CD4-positive, alpha-beta T cell (primary cell): ENCODE measurements at places on chromosomes 3 and 15.
A peak's percentile ranks its signal among the peaks of the same experiment; 100 is the strongest.

DNA sequence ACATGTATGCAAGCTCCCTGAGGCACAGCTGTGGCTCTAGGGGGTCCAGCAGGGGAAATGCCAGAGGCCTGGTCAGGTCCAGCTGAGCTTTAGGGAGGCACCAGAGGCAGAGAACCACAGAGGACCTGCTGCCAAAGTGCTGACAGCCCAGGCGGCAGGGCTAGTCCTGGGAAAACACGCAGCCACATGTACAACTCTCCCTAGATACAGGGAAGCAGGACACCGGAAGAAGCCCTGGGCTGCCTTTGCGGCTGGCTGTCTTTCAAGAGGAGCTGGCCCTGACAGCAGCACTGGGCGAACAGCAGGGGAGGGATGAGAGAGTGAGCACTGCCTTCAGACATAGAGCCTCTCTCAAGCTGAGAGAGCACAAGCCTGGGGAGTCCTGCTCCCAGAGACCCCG lies 40.7 kb downstream of the RFT1 start:
- no peaks in the 10 kb centered on the region for H3K27me3 ChIP-seq
- no peak overlapping the region for H3K27ac ChIP-seq
- no peak overlapping the region for H3K4me3 ChIP-seq

DNA sequence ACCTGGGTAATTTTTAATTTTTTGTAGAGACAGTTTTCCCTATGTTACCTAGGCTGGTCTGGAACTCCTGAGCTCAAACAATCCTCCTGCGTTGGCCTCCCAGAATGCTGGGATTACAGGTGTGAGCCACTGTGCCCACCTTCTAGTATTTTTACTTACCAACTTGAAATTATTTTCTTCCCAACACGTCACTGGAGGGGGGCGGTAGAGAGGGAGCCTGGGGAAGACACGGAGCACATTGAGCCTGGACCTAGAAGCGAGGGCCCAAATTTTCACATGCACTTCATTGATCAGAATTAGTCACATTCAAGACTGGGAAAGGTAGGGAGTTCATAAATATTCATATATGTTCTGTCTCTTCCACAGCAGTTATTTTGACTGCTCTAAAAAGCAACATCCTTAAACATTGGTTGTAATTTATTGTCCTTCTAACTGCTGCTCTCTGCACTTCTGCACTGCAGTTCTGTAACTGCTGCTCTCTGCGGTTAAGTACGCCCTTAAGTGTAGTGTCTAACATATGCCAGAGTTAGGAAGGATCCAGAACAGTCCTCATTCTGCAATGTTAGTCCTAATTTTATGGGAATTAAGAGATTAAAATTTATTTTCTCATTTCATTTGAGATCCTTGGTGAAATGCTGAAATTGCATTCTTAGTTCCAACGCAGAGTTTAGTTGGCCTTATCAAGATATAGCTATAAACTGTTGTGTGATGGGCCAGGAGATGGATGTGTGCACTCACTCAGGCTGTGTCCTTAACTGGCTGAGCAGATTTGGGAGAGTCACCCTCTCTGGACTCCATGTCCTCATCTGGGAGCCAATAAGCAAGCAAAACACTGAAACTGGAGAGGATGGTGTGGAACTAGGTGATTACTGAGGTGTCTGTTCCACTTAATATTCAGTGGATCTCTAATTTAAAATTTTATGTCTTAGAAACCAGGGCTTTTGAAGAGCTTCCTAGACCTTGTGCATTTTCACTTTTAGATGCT lies 98.2 kb downstream of the STRIT1 start:
- no peaks in the 10 kb centered on the region for H3K4me1 ChIP-seq
- no peaks in the 10 kb centered on the region for H3K36me3 ChIP-seq
- no peaks in the 10 kb centered on the region for H3K27me3 ChIP-seq
- no peak overlapping the region for H3K27ac ChIP-seq
- no peak overlapping the region for H3K4me3 ChIP-seq
- DNase-seq = no peak

DNA sequence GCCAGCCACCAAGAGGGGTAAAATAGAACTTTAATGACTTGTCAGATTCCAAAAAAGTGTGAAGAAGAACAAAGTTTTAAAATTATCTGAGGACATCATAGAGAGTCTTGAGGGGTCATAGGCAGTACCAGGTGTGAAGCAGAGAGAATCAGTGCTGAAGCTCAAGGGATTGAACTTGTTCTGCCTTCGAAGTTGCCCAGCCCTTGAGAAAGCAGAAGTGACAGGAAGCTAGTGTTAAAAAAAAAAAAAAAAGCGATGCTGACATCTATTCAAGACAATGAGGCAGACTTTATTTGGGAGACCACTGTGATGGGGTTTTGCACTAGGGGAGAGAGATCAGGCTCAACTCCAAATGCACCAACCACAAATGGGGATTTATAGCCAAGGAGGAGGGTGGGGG lies 21.8 kb downstream of the FBXO22 start:
- peaks cover 28% of the 10 kb centered on the region for H3K36me3 ChIP-seq
- H3K4me3 ChIP-seq = no peak overlapping the region
- H3K27ac ChIP-seq = no peak overlapping the region
- no peak for DNase-seq
- H3K27me3 ChIP-seq = no peaks in the 10 kb centered on the region

DNA sequence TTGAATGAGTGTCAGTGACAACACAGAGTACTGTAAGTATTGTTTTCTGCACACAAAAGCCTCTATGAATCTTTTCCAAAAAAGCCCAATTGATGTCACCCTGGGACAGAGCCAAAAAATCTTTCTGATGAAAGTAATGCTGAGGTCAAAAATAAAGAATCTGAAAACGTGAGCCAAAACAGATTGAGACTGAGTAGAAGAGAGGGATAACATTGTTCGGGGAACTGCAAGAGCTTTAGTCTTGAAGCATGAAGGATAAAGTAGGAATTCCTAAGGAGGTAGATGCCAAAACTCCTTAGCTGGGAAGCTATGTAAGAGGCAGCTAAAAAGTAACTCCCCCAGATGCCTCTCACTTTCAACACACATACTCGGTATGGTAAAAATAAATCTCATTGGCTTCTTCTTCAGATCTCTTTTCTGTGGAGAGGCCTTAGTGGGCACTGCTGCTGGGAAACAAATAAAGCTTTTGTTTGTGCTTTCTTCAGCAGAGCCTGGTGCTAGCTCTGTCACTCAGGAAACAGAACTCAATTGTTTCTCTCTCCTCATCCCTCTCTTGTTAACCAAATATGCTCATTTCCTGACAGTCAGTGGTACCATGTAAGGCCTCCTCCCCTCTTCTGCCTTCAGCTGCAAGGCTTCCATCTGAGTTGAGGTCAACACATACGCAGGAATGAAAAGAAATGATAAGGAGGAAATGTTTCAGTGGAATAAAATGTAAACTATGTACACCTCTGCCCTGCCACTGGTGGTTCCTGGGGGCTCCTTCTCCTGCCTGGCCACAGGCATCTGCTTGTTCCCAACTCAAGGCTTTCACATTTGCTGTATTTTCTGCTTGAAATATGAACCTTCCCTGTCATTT lies 58.1 kb downstream of the CD200 start:
- DNase-seq = no peak
- H3K27ac ChIP-seq = no peak overlapping the region
- peaks cover 10% of the 10 kb centered on the region for H3K4me1 ChIP-seq
- no peak overlapping the region for H3K4me3 ChIP-seq
- no peaks in the 10 kb centered on the region for H3K27me3 ChIP-seq

- no peak overlapping the region for H3K27ac ChIP-seq
- no peaks in the 10 kb centered on the region for H3K27me3 ChIP-seq
- H3K4me3 ChIP-seq = no peak overlapping the region
Observed at GRCh38 chr3:30282154-30282696, 324.2 kb upstream of the TGFBR2 start.

DNA sequence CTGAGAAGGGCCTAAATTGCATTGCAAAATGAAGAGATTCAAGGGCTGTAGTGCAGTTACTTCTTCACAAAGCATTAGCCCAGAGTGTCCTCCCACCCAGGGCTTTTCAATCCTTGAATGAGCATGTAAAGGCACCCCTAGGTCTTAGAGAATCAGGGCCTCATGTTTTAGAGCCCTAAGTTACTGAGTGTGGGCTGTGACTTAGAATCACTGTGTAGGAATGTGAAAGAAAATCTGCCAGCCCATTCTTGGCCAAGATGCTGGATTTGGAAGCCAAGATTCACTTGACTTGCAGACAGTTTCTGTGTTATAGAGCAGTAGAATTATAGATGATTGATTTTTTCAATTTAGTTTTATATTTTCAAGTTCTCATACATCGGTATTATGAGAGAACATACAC lies 153.2 kb downstream of the MYRIP start:
- no peaks in the 10 kb centered on the region for H3K27me3 ChIP-seq
- H3K4me3 ChIP-seq = no peak overlapping the region
- no peak overlapping the region for H3K27ac ChIP-seq
- H3K4me1 ChIP-seq = no peaks in the 10 kb centered on the region
- H3K36me3 ChIP-seq = no peaks in the 10 kb centered on the region
- DNase-seq = no peak

GRCh38 chr3:149417174-149417573 lies 39.7 kb upstream of the TM4SF1 start:
- no peak for DNase-seq
- no peaks in the 10 kb centered on the region for H3K36me3 ChIP-seq
- H3K27me3 ChIP-seq = no peaks in the 10 kb centered on the region
- no peak overlapping the region for H3K4me3 ChIP-seq

- no peaks in the 10 kb centered on the region for H3K4me1 ChIP-seq
- peaks cover 2% of the 10 kb centered on the region for H3K27me3 ChIP-seq
- H3K36me3 ChIP-seq = no peaks in the 10 kb centered on the region
- H3K4me3 ChIP-seq = no peak overlapping the region
- no peak overlapping the region for H3K27ac ChIP-seq
Observed at GRCh38 chr3:58603606-58604005, 26.4 kb upstream of the FAM107A start.

GRCh38 chr3:141798448-141798845 lies 35.2 kb downstream of the GRK7 start:
- DNase-seq = no peak
- H3K4me3 ChIP-seq = peak overlapping the region; percentile 53
- no peaks in the 10 kb centered on the region for H3K27me3 ChIP-seq

DNA sequence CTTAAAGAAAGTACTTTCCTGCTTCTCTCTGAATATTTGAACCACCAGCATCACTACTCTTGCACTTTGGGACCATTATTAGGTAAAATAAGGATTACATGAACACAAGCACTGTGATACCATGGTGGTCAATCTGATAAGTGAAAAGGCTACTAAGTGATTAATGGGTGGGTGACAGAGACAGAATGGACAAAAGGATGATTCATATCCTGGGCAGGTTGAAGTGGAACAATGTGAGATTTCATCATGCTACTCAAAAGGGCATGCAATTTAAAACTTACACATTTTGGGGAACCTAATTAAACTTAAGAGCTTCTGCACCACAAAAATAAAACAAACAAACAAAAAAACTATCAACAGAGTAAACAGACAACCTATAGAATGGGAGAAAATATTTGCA lies 172.0 kb upstream of the CD96 start:
- no peak for DNase-seq
- no peaks in the 10 kb centered on the region for H3K4me1 ChIP-seq
- no peaks in the 10 kb centered on the region for H3K27me3 ChIP-seq
- H3K4me3 ChIP-seq = no peak overlapping the region

GRCh38 chr15:27464941-27465612 lies 494.1 kb downstream of the GABRG3 start:
- H3K36me3 ChIP-seq = no peaks in the 10 kb centered on the region
- H3K4me1 ChIP-seq = no peaks in the 10 kb centered on the region
- H3K27ac ChIP-seq = no peak overlapping the region
- no peaks in the 10 kb centered on the region for H3K27me3 ChIP-seq
- no peak for DNase-seq
- H3K4me3 ChIP-seq = no peak overlapping the region

DNA sequence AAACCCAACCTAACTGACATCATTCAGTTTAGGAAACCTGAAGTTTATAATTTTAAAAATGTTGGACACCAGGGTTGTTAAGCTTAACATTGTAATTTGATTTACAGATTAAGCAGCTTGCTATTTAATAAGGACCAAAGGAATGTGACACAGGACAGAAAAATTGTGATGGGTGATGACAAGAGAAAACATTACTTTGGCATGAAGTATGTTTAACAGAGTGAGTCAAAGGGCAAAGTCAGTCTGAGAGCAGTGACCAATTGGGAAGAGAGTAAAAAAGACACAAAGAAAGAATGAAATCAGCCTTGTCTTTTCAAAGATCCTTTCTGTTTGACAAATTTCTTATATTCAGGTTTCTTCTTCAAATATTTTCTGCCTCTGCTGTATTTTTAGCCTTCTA lies 1301.6 kb downstream of the SI start:
- DNase-seq = no peak
- no peak overlapping the region for H3K4me3 ChIP-seq
- H3K27me3 ChIP-seq = no peaks in the 10 kb centered on the region
- no peak overlapping the region for H3K27ac ChIP-seq

DNA sequence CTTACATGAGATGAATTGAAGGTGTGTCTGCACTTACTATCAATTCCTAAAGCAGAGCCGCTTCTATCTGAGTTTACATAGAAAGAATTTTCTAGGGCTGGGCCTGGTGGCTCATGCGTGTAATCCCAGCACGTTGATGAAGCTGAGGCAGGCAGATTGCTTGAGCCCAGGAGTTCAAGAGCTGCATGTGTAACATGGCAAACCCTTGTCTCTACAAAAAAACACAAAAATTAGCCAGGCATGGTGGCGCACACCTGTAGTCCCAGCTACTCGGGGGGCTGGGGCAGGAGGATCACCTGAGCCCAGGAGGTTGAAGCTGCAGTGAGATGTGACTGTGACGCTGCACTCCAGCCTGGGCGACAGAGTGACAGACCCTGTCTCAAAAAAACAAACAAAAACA lies 18.1 kb upstream of the ATP13A3 start:
- H3K27me3 ChIP-seq = no peaks in the 10 kb centered on the region
- H3K27ac ChIP-seq = no peak overlapping the region
- H3K4me1 ChIP-seq = no peaks in the 10 kb centered on the region
- no peaks in the 10 kb centered on the region for H3K36me3 ChIP-seq
- no peak for DNase-seq

DNA sequence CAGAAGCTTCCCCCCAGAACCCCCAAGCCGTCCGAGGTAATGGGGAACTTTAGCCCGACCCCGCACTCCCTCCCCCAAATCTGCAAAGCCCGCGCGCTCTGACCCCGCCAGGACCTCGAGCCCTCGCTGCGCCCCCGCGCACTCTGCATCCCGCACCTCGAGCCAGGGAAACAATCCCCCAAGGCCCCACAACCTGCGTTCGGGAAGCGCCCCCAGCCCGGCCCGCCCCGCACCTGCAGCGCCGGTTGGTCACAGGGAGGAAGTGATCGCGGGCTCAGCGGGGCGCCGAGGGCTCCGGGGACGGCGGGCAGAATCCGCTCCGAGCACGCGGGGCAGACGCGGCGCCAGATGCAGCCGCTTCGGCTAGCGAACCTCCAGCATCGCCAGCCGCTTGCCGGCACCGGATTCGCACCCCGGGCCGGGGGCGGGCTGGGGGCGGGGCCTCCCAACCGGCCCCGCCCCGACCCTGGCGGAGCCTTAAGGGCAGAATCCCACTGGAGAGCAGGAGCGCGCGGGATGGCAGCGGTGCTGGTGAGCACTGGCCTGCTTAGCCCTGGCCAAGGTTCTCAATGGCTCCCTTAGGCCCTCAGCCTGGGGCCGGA lies at the start of gene CAMKV:
Gene CAMKV, minus strand, starts transcription at position 382 of the 602 bp plus-strand sequence. CDS start 7,518 bp downstream, outside the sequence.
- peaks cover 25% of the 10 kb centered on the region for H3K4me1 ChIP-seq
- no peaks in the 10 kb centered on the region for H3K36me3 ChIP-seq
- H3K27ac ChIP-seq = no peak within 1 kb of the TSS
- H3K4me3 ChIP-seq = peak within 1 kb of the TSS; percentile 43
- H3K27me3 ChIP-seq = peaks cover 38% of the 10 kb centered on the region

GRCh38 chr15:40053079-40053830 lies 14.3 kb upstream of the SRP14 start:
- no peak overlapping the region for H3K27ac ChIP-seq
- no peaks in the 10 kb centered on the region for H3K27me3 ChIP-seq
- no peak overlapping the region for H3K4me3 ChIP-seq
- no peak for DNase-seq
- no peaks in the 10 kb centered on the region for H3K36me3 ChIP-seq
